ENCODE measurements at places on chromosomes 6 and 20.

DNA sequence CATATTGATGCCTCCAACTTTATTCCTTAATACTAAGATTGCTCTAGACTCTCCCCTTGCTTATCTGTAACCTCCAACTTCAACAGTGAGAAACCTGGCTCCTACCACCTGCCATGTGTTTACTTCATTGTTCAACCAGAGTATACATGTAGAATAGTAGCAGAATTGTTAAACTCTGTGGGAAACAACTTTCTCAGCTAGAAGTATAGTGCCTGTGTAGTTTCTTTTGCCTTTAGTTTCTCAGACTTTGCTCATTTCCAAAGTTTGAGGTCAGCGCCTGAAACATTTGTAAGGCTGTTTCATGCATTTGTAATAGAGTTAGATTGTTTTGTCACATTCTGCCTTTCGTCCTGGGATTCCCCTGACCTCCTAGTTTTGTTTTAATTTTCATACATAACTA, 34.9 kb upstream of the HECA start:
- no peak for DNase-seq

DNA sequence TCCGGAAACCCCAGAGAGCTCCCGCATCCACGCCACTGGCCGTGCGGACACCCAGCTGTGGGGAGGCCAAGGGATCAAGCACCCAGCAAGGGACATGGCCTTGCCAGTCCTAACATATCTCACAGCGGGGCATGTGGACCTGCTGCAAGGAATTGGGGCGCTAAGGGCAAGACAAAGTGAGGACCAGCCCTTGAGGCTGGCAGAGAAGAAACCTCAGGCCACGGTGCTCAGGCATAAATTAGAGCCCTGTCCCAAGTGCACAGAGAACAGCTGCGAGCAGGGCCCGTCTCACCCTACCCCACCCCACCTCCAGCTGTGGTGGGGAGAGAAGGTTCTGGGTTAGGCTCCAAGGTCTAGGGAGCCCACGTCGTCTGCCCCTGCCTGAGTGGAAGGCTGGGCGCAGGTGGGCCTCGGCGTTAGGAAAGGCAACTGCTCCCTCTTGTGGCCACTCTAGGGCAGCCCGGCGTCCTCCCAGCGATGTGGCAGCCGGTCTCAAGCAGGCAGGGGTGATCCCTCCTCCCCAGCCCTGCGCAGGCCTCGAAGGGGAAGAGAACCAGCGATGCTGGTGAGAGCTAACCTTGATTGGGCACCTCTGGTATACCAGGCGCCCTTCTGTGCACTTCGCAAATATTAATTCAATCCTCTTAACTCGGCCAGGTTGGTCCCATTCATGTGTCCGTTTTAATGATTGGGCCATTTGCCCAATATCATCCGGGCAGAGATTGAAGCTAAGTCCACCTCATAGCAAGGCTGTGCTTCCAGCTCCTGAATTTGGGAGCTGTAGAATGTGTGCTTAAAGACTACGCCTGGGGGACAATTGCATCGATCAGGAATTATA, 235.8 kb downstream of the NFATC2 start:
- peak; percentile 54 for DNase-seq

- no peak for DNase-seq
These were observed 35.4 kb upstream of the ZNFX1 start for GRCh38 chr20:49313283-49313682.

- DNase-seq = no peak
These were observed 61.1 kb downstream of the IL20RA start for GRCh38 chr6:136983687-136984086.

GRCh38 chr6:139699911-139700310, 325.5 kb upstream of the CITED2 start:
- DNase-seq = no peak

DNA sequence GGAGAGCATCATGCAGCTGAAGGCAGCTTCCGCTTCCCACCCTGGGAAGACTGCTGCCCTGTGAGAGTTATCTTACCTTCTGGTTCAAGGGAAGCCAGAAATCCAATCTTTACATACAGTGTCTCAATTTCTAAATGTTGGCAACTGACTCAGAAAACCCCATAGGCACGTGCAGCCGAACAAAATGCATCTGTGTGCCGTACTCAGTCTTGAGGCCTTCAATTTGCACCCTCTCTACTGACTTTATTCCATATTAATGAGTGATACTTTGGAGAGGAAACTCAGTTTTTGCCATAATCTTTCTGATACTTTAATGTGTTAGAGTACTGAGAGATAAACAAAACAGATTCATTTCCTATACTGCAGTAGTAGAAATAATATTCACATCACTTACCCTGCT, 172.5 kb upstream of the C6orf118 start:
- no peak for DNase-seq

- no peak for DNase-seq
These were observed 81.9 kb downstream of the PLCB1 start for GRCh38 chr20:8213831-8214587.

DNA sequence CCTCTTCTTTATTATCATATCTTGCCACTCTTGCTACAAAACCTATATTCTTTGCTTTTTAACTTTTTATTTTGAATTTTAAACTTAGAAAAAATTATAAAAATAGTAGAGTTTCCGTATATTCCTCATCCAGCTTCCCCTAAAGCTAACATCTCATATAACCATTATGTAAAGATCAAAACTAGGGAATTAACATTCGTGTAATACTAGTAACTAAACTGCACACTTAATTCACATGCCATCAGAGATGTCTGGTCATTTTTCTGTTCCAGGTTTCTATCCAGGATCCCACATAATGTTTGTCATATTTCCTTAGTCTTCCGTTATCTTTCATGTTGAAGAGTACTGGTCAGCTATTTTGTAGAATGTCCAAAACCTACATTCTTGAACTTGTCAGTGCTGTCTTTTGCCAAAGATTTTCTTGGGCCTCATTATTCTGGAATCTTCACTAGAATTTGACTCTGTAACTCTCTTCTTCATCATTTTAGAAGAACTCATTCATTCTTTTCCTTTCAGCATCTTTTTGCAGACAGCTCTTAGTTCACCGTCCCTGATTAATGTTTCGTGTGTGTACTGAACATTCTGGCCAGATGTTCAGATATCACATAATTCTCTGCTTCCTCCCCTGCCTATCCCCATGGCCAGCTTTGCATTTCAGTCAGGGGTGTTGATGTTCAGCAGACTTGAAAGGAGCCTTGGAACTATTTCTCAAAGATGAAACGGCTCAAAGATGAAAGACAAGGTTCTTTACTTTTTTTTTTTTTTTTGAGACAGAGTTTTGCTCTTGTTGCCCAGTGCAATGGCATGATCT, 9.4 kb downstream of the CTNNBL1 start:
- DNase-seq = no peak

DNA sequence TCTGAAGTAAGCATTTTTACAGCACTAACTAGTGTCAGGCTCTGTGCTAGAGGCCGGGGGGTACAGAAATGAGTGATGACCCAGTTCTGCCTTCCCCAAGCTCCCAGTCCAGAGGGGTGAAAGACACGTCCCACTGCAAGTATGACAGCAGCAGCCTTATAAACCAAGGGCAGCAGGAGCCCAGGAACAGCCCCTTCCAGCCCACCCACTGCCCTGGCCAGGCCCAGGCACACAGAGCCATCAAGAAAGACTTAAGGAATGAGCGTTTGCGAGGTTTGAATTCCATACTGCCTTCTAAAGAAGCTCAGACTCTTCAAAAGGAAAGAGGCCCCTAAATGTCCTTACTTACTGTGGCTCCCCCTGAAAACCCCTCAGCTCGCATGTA, 10.0 kb downstream of the TRERF1 start:
- no peak for DNase-seq

DNA sequence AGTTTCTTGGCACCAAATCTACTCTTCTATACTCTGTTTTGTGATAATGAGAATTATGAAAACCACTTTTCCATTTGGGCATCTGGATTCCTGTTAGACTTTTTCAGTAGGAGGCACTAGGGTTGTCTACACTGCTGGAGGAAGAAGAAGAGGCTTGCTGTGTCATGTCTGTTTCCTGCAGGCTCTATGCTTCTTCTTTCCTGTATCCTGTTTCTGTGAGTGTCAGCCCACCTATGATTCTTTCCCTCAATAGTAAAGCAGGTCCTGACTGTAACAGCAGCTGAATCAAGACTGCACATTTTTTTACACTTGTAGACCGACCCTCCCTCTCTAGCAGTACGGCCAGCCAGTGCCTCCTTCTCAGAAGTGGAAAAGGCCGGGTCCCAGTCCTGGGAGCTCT, 603.9 kb downstream of the HDGFL1 start:
- DNase-seq = no peak

GRCh38 chr20:61521687-61522420, 269.8 kb downstream of the CDH4 start:
- DNase-seq = no peak

- no peak for DNase-seq
These were observed 50.1 kb downstream of the MARCKS start for GRCh38 chr6:113907102-113907815.

DNA sequence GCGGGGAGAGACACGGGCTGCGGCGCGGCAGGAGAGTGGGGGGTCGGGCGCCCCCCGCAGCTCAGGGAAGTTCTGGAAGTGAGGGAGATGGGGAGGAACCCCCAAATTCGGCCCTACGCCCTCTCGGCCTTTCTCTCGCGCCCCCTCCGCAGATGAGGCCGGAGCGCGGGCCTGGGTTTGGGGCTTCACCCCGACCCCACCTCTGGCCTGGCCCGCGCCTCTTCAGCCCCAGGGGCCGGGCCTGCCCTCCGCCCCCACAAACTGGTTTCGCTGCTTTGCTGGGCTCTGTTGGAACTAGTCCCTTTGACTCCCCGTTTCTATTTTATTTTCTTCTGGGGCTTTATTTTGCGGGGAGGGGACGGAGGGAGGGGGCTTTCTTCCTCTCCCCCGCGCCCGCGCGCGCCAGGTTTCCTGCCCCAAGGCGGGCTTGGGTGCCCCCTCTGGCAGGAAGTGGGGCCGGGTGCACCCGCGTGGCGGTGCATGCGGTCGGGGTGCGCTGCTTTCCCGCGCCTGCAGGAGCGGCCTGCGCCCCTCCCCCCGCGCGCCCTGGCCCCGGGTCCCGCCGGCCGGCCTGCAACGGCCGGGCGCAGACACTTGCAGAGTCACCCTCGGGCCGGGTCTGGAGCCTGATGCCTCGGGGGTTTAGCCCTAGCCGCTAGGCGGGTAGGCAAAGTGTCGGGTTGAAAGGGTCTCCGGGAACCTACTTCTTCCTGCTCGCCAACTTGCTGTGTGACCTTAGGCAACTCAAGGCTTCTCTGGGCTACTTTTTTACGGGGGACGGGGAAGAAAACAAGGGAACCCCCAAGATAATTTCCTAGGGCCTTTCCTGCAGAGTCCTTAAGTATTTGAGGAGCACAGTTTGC, 1.3 kb downstream of the HMGA1 start:
- peak; percentile 65 for DNase-seq

DNA sequence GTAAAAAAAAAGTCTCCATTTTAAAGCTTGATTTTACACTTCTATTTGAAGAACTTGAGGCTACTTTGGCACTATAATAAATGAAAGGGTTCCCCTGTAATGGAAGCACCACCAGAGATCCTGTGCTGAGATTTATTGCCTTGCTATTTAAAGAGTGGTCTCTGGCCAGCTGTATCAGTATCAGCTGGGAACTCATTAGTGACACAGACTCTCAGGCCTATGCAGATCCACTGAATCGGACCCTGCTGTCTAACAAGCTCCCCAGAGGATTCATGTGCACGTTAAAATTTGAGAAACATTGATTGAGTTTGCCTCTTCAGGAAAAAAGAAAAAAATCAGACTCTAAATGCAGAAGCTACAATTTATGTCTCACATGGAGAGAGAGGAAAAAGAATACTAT, 299.9 kb upstream of the BMP2 start:
- no peak for DNase-seq

GRCh38 chr6:47741807-47742206, 40.0 kb upstream of the OPN5 start:
- no peak for DNase-seq

DNA sequence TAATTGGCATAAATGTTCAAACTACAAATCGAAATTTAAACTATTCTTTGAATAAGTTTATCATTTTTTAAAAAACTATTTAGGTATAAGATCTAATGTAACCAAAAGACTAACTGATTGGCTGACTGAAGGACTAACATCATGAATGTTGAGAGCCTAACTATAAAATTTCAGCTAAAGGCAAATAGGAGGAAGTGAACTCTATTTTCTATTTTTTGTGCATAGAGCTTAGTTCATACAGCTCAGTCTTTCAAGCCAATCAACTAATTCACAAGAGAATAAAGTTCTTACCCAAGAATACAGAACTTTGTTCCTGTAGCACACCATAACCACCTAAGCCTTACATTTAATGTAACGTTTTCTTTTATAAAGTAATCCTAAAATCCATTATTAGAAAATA, 46.3 kb upstream of the STXBP5 start:
- DNase-seq = no peak

DNA sequence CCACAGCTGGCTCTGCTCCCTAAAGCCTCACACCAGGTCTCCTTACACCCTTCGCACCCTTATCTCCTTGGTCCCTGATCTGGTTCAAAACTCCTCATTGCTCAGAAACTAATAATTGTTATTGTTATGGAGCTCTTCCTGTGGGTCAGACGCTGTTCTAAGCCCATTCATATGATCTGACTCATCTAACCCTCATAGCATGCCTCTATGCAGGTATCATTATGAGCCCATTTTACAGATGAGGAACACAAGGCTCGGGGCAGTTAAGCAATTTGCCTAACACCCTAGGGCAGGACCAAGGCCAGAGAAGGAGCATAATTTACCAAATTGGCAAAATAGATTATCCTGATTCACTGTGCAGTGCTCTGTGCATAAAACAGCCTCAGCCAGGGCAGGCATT, 51.8 kb upstream of the CCDC167 start:
- no peak for DNase-seq

GRCh38 chr6:44333273-44333919, 9.1 kb upstream of the SPATS1 start:
- no peak for DNase-seq

GRCh38 chr6:166204852-166205650, 37.4 kb upstream of the TBXT start:
- no peak for DNase-seq

DNA sequence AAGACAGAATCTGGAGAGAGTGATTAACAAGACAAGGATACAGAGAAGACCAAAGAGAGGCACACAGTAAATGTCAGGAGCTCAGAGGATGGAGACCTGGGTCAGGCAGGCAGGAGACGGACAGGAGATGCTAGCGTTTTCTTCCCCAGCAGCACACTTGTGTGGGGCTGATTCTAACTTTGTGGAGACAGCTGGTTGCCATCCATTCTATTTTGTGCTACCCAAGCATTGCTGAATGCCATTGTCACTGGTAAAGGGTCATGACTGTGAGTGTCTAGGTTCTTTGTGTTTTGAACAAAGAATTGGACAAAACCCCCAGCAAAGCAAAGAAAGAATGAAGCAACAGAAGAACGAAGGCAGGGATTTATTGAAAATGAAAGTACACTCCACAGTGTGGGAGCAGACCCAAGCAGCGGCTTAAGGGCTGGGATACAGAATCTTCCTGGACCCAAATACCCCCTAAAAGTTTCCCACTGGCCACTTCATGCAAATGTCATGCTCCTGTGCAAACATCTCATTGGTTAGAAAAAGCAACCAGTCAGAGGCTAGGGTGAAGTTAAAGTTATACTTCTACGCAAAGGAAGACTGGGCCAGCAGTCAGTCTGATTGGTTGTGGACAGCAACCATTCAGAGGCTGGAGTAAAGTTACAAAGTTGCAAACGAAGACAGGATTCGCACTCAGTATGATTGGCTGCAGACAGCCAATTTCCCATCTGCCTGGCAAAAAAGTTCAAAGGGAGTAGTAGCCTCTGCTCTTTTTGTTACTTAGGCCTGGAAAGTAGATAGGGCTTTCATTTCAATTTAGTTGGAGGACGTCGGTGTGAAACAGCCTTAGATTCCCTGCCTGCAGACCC, 17.5 kb downstream of the PTK7 start:
- DNase-seq = no peak
